ENCODE measurements at places on chromosomes 5 and 9. TPM values are rescaled to one million over a fixed set of nuclear protein-coding genes. Genes with fewer than 3 reads are reported as not detected.

DNA sequence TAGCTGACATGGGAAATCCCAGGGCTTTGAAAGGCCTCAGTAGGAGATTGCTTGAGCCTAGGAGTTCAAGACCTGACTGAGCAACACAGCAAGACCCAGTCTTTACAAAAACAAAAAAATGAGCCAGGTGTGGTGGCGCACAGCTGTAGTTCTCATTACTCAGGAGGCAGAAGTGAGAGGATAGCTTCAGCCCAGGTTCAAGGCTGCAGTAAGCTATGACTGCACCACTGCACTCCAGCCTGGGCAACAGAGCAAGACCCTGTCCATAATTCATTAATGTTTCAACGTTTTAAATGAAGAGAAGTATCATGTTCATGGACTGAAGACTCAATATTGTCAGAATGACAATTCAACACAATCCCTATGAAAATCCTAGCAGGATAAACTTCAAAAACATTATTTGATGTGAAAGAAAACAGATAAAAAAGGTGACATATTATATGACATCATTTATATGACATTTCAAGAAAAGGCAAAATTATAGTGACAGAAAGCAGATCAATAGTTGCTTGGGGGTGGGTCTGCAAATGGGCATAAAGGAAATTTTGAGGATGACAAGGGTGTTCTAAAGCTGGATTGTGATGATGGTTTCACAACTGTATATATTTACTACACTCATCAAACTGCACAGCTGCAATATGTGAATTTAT is 3.7 kb downstream of the KIF3A start:
- DNase-seq, result no peak

DNA sequence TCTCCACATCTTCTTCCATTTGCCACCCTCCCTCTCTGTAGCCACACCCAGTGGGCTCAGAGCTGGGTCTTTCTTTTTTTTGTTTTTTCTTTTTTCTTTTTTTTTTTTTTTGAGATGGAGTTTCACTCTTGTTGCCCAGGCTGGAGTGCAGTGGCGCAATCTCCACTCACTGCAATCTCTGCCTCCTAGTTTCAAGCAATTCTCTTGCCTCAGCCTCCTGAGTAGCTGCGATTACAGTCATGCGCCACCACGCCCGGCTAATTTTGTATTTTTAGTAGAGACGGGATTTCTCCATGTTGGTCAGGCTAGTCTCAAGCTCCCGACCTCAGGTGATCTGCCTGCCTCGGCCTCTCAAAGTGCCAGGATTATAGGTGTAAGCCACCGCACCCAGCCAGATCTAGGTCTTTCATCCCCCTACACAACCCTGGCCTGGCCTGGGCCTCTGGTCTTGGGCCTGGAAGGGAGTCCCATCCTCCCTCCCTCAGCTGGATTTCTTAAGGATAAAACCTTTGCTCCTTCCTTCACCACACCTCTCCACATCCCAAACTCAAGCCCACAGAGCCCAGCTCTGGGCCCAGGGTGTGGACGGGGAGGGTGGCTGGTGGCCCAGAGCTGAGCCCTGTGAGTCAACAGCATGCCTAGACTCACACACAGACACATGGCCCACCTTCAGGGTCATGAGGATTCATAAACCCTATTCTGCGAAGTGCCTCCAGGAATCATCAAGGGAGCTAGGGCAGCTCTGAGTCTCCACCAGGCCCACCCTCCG is 18.8 kb upstream of the KCNIP1 start:
- DNase-seq, result no peak

APBA1 gene
- total RNA-seq, result 5.8 TPM

GRCh38 chr5:179405054-179405416 is 59.8 kb upstream of the ADAMTS2 start:
- peak; percentile 87 for DNase-seq

- no peak for DNase-seq
Observed at GRCh38 chr9:70455993-70456704, 41.7 kb upstream of the KLF9 start.

PDZD2 gene
- total RNA-seq, result 15.0 TPM
